ENCODE measurements at places on chromosomes 3 and 15.

DNA sequence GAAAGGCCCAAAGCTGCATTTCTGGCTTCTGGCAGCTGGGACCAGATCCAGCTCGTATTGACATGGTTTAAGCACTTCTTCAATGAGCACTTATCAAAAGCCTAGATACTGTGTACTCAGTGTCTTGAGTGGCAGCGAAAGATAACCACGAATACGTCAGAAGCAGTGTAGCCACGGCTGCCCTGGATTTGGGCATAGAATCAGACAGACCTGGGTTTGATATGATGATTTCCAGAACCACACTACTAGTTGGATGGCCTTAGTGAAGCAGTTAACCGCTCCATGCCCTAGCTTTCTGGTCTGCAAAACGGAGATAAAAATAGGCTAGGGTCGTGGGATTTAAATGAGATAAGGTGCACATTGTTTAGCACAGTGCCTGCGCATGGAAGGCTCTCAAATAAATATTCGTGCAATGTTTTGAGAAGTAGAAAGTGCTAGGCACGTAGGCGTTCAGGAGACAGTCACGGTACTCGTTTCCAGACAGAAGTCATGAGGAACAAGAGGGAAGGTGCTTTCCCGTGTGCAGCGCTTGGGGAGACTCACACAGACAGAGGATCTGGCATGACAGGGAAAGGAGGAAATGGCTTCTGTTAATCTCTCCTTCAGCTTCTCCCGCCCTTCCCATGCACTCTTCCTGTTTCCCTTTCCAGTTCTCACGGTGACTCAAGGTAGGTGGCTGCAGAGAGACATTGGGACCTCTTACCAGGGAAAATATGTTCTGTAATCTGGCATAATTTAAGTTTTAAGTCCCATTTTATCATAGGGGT, 70.3 kb downstream of the CCNL1 start:
- peak; percentile 63 for DNase-seq

DNA sequence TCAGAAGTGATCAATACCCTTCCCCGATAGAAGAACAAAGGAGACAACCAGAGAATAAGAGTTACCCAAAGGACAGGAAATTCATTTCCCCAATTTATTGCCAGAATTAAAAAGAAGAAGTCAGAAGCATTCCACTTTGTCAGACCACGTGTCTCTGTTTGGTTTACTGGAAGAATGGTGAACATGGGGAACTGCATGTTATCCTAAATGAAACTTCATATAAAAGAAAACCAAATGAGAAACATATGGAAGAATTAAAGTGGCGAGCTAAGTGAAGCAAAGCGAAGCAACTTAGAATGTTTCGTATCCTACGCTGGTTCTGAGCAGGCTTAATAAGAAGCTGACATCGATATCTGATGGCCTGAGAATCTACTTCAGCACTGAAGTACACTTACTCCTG, 190.7 kb downstream of the MAGI1 start:
- DNase-seq = no peak

DNA sequence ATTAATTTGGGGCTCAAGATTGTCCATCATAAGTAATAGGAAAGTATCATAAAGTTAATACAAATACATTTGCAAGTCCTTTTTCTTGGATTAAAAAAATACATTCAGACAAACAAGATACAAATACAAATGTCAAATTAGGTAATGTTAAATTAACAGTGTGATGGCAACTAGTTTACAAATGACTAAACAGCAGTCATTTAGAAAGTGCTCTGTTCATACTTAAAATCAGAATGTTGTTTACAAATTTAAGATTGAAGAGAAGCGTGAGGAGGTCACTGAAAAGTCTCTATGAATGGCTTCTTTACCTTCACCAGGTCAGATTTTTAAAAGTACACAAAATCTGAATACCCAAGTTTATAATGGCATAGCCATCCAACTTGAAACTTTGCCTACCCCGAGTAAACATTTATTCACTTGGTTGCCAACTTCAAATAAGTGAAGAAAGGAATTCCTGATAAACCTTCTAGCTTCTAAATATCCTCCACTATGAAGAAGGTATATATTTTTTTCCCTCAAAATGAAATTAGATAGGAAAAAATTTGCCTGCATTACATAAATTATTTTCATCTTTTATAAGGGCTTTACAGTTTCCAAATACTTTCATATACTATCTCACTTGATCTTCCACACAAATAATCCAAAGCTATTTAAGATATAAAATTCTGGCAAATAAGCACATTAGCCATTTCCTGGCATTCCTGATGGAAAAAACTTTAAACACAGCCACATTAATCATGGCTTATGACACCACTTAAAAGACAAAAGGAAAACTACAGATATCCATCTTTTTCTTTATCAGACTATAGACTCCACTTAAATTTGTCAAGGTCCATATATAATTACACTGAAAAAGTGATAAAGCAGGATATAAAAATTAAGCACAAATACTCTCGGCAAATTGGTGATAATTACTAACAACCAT, 11.5 kb upstream of the NEK10 start:
- no peak for DNase-seq

DNA sequence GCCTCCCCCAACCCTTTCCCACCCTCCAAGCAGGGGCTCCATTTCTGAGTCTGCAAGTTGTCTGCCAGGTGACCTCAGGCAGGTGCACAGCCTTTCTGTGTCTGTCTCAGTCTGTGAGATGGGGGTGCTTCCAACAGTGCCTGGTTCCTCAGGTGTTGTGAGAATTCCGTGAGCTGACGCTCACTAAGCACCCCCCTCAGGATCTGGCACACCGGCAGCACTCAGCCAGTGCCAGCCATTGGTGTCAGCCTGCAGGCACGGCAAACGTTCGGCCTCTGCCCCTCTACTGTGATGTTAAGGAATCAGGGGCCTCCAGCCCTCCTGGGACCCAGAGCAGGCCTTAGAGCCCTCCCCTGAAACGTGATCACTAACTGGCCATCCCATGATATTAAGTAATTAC, 2.4 kb downstream of the KLF15 start:
- DNase-seq = no peak

DNA sequence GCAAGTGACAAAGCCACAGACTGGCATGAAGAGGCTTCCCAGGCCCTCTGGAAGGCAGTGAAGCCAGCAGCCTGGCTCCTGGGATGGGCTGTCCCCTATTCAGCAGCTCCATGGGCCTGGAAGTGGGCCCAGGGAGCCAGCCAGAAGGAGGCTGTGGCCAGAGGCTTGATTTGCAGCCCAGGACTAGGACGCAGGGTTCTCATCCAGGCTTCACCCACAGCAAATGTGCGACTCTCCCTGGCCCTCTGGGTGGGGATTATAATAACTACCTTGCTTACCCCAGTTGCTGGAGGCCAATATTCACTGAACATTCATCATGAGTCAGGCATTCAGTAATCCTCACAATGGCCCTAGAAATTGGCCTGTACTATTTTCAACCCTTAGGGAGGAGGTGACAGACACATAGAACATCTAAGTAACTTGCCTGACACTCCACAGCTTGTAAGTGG, 24.6 kb upstream of the SRP14 start:
- DNase-seq = peak; percentile 52

DNA sequence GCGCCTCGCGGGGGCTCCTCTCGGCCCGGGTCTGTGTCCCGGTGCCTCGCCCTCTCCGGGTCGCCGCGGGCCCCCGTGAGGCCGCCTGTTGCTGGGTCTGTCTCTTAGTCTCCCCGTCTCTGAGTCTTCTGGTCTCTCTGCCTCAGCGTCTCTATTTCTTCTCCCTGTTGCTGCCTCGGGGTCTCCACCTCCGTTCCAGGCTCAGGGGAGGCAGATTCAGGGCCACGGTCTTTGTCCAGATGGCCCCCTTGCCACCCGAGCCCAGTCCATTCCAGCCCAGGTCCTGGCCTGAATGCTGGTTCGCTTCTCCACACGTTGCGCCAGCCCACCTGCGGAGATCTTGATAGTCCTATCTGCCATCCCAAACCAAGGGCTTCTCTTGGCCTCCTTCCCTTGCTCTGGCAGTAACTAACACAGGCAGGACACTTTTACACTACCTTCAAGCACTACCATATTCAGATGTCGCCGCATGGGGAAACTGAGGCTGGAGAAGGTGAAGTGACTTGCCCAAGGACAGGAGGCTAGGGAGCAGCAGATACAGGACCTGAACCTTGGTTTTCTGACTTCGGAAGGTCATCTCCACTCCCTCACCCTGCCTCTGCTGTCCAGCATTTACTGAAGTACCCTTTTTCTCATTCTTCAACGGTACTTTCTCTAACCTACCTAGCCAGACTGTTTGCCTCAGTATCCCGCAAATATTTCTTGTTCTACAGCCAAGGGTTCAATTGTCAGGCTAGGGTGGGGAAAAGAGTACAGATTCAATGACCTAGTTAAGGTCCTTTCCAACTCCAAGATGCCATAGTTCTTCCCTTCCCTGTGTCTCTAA, 616 bp upstream of the IGDCC4 start:
- peak; percentile 7 for DNase-seq

- peak; percentile 35 for DNase-seq
Observed at GRCh38 chr3:67605377-67605776, 49.0 kb downstream of the SUCLG2 start.

- DNase-seq = peak; percentile 17
Observed at GRCh38 chr3:123026565-123027291, 835 bp downstream of the SEMA5B start.

DNA sequence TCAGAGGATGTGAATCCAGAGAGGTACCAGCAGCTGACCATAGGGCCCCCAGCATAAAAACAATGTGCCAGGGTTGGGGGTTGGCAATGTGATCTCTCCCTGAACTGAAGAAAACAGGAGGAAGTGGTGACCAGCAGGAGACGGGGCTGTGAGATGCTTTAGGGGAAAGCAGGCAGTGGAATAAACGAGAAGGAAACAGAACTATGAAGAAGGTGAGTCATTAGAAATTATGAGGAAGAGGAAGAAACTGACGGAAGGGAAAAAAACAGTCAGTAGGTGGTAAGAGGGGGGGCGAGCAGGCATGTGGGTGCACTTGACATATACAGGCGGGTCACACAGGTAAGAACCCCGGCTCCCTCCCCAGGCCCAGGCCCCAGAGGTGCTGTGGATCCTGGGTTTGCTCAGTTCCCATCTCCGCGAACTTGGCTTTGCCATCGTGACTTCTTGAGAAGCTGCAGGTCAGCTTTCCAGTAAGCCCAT, 42.2 kb upstream of the B3GNT5 start:
- no peak for DNase-seq

- no peak for DNase-seq
Observed at GRCh38 chr3:40465456-40465855, 8.3 kb downstream of the RPL14 start.

DNA sequence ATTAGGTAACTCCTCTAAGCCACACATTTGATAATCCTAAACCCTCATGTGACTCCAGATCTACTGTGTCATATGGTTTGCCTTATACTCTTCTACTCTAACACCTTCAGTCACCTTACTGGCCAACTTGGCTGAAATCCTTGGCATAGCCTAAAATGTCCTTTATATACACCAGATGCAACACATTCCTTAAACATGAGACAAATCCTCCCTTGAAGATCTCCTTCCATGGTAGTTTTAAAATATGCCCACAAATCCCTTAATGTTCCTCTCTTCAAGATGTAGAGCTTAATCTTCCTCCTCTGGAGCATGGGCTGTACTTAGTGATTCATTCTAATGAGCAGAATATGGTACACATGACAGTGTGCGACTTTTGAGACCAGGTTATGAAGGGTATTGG, 238.9 kb downstream of the SUCLG2 start:
- no peak for DNase-seq

GRCh38 chr15:92971713-92972112, 71.6 kb downstream of the CHD2 start:
- DNase-seq = no peak

- no peak for DNase-seq
Observed at GRCh38 chr3:183811638-183812037, 13.7 kb downstream of the MAP6D1 start.

GRCh38 chr3:96370637-96371036, 443.8 kb upstream of the EPHA6 start:
- DNase-seq = no peak

- peak; percentile 86 for DNase-seq
Observed at GRCh38 chr3:171526869-171527268, 66.7 kb upstream of the TNIK start.

GRCh38 chr3:152834191-152834775, 648 bp upstream of the P2RY1 start:
- no peak for DNase-seq

DNA sequence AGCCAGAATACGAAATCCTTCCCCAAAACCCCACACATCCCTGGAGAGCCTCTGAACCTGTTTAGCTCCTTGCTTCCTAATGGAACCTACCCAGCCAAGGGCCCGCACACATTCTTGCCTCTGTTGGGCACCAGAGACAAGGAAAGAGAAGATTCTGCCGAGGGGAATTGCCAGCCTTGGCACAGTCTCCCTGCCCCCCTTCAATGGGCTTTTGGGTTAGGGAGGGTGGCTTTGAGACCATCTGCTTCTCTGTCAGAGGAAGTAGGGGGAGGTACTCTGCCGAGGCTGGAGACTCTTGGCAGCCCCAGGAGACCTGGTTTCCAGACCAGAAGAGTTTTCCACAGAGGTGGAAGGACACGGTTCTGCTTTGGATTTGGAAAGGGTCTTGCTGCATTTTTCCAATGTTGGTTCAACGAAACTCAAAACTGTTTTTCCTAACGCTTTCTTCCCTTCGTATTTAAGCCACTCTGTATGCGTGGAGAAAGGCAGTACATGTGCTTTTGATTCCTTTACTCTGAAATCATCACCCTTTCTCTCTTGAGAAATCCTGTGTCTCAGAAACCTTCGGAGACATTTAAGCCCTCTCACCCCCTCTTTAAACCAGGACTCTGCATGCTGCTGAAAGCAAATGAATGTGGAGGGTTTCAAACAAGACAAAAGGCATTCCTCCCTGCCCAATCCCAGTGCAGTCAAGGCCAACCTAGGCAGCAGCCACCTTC, 78.8 kb upstream of the PRR23C start:
- no peak for DNase-seq

GRCh38 chr3:69145688-69146087, 23.3 kb upstream of the LMOD3 start:
- no peak for DNase-seq

GRCh38 chr3:98903099-98903498, 1.6 kb upstream of the DCBLD2 start:
- no peak for DNase-seq

DNA sequence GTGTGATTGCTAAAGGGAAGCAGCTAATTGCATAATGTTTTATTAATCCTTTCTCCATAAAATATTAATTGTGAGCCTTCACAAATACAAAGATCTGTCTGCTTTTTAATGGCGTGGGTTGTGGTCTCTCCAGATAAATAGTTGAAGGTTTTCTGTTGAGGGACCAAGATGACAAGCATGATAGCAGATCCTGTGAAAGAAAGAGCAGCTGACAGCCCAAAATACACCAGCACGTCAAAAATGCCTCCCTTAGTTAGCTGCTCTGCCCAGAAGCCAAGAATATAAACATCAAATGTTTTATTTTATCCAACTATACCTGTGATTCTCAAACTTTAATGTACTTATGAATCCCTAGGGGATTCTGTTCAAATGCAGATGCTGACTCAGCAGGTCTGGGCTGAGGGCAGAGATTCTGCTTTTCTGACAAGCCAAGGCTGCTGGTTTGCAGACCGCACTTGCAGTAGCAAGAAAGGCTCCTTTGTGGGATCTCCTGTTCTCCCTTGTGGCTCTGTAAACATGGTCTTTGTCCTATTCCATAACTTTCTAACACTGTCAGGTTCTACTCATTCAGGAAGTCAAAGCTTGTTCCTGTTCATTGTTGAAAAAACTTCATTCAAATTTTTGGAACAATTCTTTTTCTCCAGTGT, 119.1 kb upstream of the SLC25A36 start:
- DNase-seq = no peak
